ENCODE measurements at places on chromosomes 7 and 10. TPM values are rescaled to one million over a fixed set of nuclear protein-coding genes. Genes with fewer than 3 reads are reported as not detected.
A peak's percentile ranks its signal among the peaks of the same experiment; 100 is the strongest.

DNA sequence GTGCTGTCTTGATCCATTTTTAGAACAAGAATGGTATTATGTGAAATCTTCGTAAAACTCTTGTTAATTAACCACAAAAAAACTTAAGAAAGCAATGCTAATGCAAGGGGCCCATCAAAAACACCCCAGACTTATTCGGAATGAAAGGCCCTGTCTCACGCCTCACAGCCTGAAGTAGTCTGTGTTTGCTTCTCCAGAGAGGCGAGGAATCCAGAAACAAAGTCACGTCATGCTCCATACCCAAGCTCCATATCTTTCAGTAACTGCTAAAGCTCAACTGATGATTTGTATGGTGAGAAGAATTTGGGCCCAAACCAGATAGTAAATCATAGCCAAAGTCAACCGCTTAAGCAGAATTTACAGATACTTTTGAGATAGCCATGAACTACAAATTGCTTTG, 155.4 kb downstream of the ATE1 start:
- DNase-seq: peak; percentile 31

- no peak for DNase-seq
Observed at GRCh38 chr10:69959911-69960310, 92.7 kb upstream of the MACROH2A2 start.

- DNase-seq: no peak
Observed at GRCh38 chr7:105028004-105028403, 14.0 kb downstream of the KMT2E start.

DNA sequence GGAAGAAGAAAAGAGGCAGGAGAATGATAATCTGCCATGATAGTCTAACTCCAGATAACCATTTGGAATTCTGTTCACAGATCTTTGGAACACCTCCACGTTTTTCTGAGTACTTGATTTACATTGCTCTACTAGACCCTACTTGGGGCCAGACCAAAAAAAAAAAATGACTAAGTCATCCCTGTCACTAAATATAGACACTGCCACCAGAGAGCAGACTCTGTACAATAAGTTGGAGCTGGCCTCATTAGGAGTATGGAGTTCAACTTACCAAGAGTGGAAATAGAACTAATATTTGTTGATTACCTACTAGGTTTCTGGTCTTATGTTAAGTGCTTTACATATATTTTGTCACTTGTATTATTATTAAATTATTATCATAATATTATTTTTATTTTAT, 80.9 kb upstream of the ZNF800 start:
- no peak for DNase-seq

DNA sequence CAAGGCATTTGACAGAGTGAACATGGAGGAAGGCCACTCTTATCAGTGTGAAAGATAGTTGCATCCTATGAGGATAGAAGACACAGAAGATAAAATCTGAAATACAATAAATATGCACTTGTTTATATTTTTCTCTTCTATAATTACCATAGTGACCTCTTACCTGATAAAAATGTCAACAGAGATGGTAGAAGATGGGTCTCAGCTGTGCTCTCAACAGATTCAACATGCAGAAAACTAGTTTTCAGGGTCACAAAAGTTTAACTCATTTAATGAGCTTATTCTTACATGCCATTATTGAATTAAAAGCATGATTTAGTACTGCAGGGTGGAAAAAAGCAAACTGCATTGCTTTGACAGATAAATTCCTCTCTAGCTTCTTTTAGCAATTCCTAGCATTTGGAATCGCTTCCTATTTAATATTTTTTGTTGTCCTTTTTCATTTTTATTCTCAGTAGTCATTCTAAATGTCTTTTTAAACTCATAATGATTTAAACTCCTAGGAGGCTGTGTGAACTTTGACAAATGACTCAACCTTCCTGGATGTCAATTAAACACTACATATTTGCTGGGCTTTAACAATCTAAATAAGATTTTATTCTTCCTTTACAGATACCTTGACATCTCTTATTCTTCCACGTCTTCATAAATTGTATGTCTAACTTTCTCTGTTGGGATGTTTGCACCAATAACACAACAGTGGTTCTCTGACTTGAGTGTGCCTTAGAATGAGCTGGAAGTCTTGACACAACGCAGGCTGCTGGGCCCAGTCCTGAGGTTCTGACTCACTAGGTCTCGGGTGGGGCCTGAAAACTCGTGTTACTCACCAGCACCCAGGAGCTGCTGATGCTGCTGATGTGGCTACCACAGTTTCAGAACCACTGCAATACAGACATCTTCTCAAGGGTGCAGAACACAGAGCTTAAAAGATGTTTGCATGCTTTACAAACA, 565.5 kb upstream of the IGFBP3 start:
- DNase-seq: peak; percentile 80

DNA sequence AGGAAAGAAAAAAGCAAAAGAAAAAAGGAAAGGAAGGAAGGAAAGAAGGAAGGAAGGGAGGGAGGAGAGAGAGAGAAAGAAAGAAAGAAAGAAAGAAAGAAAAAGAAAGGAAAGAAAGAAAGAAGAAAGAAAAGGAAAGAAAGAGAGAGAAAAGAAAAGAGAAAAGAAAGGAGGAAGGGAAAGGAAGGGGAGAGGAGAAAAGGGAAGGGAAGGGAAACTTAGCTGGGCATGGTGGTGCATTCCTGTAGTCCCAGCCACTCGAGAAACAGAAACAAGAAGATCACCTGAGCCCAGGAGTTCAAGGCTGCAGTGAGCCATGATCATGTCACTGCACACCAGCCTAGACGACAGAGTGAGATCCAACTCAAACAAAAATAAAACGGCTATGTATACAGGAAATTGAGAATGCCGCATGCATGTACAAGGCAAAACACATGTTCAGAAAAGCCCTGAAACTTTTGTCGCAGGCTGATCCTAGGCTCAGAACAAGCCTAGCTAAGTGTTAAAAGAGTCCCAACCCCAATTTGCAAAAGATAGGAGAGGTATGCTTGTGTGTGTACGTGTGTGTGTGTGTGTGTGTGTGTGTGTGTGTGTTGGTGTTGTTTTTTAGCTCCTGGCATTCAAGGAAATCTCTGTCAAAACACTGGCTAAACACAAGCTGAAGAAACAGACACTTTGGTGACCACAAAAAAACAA, 6.6 kb upstream of the NPC1L1 start:
- DNase-seq: no peak

GRCh38 chr10:28300027-28300426, 2.8 kb downstream of the MPP7 start:
- DNase-seq: no peak

GRCh38 chr7:114554781-114555537, 140.3 kb downstream of the FOXP2 start:
- DNase-seq: peak; percentile 31

DNA sequence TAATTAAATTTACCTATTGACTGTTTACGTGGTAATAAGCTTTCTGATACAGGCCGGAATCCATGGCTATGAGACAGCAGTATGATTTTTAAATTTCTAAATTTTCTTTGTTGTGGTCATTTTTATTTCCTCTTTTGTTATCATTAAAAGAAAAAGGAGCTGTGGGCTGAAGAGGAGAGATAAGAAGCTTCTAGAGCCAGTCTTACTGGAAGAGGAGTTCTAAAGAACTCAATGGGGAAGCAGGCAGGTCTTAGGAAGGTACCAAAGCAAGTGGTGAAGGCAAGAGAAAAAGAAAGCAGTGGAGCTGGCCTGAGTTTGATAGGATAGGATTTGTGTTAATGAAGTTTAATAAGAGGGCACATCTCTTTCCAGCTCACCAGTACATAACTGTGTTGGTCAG, 1187.8 kb downstream of the CNTNAP2 start:
- no peak for DNase-seq

DNA sequence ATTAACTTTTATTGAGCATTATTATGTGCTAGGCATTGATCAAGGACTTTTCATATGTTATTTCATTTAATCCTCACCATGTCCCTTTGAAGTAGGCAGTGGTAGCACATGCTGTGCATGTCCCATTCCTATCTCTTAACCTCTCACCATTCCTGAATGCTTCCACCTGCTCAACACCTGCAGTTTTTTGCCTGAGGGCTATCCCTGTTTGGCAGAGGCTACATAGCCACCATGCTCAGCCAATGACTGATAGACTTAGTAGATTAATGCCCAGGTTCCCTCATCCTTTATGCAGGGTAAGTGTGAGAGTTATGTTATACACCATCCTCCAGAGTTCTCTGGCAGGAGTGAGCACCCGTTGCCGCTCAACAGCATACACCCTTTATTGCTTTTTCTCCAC, 387.8 kb downstream of the BBS9 start:
- DNase-seq: no peak

GRCh38 chr10:3838460-3839437, 53.7 kb upstream of the KLF6 start:
- peak; percentile 71 for DNase-seq

DNA sequence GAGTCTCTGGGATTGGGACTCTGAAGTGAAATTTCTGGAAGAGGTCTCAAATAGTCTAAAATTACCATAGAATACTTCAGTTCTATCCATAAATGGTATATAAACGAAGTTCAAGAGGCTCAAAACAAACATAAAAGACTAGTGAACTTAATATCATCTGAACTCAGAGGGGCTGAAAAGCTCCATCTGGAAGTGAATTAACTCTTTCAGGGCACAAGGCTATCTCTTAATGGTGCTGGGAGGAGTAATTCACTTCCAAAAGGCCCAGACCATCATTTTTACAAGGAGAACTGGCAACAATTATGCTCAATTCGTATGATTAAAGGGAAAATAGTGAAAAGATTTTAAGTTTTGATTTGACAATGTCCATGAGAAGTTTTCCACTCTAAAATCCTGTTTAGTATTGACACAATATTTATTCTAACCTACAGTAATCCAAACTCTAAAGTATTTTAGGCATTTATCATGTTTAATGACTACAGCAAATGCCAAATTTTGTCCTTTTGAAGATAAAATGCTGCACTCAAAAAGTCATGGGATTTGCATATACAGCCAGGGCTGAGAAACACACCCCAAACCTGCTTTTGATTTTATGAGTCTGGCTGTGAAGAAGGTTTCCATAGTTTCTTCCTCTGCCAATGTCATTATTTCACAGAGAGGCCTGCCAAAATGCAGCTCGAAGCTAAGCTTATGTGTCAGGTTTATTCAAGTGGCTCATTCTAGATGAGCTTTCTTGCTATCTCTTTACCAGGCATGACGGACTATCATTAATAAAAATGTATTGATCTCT, 143.9 kb downstream of the HIBADH start:
- DNase-seq: no peak

- peak; percentile 31 for DNase-seq
Observed at GRCh38 chr10:17671307-17671706, 27.4 kb downstream of the STAM start.

DNA sequence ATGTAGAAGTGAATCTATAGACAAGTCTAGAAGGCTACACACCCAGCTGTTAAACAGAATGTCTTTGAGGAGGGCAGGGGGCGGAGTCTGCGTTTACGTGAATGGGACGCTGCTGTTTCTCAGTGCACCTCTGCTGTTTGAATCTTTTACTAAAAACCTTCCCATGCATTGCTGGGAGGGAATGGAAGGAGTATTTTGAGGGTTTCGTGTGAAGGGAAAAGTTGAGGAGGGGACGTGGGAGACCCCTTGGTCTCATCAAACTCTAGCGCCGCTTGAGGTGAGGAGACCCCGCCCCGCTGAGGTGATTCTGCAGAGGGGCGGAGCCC, 492 bp upstream of the VCL start:
- no peak for DNase-seq

DNA sequence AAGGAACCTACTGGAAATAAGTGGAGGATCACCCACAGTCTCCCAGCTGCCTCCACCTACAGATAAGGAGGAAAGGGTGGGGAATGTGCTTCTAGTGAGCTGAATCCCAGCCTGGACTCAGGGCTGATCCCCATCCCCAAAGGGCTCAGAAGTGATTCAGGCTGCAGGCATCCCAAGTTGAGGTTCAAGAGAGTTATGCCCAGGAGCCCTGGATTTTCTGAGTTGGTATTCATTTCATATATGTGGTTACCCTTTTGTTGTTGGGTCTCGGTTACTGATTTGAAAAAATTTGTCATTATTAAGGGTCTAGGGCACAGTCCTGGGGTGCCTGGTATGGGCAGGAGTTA, 30.0 kb upstream of the SRGN start:
- peak; percentile 71 for DNase-seq

GRCh38 chr10:23046027-23046426, 49.4 kb upstream of the MSRB2 start:
- DNase-seq: no peak

- DNase-seq: peak; percentile 98
Observed at GRCh38 chr7:155918720-155919390, 106.6 kb upstream of the SHH start.

GRCh38 chr7:50591098-50591479, 25.9 kb upstream of the DDC start:
- no peak for DNase-seq

GRCh38 chr7:135659159-135659846, 3.0 kb upstream of the STMP1 start:
- no peak for DNase-seq

DNA sequence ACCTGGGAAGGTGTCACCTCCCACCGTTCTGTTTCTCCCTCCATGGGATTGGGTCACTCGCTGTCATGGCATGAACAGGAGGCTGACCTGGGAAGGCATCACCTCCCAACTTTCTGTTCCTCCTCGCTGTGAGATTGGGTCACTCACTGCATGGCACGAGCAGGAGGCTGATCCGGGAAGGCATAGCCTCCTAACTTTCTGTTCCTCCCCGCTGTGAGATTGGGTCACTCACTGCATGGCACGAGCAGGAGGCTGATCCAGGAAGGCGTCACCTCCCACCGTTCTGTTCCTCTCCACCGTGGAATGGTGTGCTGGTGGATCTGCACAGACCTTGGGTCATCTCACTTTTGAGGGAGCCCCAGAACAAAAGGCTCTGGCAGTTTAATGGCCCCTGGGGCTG, 239.2 kb upstream of the PRKCQ start:
- no peak for DNase-seq

DNA sequence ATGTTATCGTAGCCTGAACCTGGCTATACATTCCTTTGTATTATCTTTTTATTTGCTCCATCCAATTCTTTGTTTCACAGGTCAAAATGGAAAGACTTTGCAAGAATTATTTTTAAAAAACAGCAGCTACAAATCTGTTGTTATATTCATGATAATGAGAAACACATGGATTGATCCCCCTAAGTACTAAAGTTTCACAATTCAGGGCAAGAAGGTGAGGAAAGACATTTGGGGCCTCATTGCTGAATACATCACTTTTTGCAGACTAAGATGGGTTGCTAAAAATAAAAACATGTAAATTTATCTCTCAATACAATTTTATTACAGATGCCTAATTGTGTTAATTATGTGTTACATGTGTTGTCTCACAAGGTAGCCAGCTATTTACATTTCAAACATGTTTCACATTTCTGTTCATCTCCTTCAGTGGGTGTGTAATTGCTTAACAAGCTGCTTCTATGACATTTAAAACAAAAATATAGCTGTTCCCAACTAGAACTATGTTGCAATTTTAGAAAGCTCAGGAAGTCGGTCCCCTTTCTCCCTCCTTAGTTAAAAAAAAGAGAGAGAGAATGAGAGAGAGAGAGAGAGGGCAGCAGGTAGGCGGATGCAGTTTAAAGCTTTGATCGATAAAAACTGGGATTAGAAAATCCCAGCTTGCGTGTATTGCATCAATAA, 606.3 kb upstream of the FZD8 start:
- DNase-seq: no peak

The ATP6V0E2 gene
- total RNA-seq: 61.5 TPM

The FAM13C gene
- 3.4 TPM for total RNA-seq

The BMPER gene
- total RNA-seq: 7.2 TPM

The TAS2R40 gene
- not detected for total RNA-seq

The SLC39A12 gene
- not detected for total RNA-seq

The ERVW-1 gene
- total RNA-seq: not detected

The FAM25C gene
- not detected for total RNA-seq
